ENCODE measurements at places on chromosomes 12 and 14. TPM values are rescaled to one million over a fixed set of nuclear protein-coding genes. Genes with fewer than 3 reads are reported as not detected.

The NXPH4 gene
- total RNA-seq, result 2.1 TPM

The ATL1 gene
- 1.5 TPM for total RNA-seq

The LIMA1 gene
- 155 TPM for total RNA-seq

- DNase-seq, result no peak
- no peak overlapping the region for H3K4me3 ChIP-seq
- no peaks in the 10 kb centered on the region for H3K4me1 ChIP-seq
- no peak overlapping the region for H3K27ac ChIP-seq
These were observed 5.9 kb downstream of the NEMP1 start for GRCh38 chr12:57072661-57073060.

GRCh38 chr12:7450667-7451066, 6.7 kb upstream of the CD163L1 start:
- DNase-seq, result no peak
- H3K4me1 ChIP-seq, result no peaks in the 10 kb centered on the region

The SAMD15 gene
- 1.4 TPM for total RNA-seq

The PMCH gene
- total RNA-seq, result not detected

Measured in Panc1 (cell line).